ENCODE measurements at places on chromosomes 11 and 22.
A peak's percentile ranks its signal among the peaks of the same experiment; 100 is the strongest.

DNA sequence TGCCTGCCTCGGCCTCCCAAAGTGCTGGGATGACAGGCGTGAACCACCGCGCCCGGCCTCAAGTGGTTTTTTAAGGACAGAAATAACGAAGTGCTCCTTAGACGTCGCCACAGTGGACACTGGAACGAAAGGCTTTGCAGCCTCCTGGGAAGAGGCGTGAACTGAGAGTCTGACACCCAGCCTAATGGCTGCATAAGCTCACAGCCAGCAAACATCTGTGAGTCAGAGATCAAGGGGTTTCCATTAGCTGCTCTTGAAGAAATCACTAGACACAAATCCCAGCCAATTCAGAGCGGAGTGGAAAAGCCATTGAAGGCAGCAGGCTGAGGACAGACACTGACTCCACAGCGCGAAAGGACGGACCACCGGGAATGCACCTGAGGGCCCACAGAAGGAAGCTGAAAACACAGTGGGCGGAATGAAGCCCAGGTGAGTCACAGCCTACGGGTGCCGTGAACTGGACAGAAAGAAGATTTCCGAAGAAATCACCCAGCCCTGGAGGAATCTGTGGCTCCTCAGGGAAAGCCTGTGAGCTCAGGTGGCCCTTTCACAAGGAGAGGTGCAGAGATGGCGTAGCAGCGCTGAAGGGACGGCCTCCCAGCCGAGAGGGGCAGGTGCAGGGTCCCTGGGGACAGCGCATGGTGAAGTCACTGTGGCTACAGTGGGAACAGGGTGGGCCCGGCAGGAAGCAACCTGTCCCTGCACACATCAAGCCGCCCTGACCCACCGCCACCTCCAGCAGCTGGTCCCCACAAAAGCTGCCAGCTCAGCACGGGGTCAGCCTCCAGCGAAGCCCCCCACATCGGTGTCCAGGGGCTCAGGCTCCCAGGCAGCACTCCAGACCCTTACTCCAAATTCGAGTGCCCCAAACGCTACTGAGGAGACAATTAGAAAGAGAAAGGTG, 11.6 kb downstream of the LMNTD2 start:
- DNase-seq, result no peak

DNA sequence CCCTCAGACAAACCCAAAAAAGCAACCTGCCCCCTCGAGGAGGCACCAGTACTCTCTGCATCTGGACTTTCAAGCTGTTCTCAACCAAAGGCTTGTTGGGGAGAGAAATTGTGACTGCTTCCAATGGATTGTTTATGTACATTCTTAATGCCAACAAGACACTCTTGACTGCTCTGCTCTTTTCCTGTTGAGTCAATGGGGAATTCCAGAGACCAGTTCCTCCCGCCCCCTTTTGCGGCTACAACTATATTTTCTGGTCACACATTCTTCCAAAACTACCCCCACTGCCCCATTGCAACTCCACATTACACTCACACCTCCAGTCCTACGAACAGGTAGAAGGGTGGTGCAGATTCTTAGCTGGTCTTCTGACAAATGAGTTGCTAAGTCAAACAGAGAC, 187.0 kb downstream of the DSCAML1 start:
- no peak for DNase-seq

GRCh38 chr11:111370902-111371578, 8.0 kb downstream of the POU2AF1 start:
- no peak for DNase-seq

DNA sequence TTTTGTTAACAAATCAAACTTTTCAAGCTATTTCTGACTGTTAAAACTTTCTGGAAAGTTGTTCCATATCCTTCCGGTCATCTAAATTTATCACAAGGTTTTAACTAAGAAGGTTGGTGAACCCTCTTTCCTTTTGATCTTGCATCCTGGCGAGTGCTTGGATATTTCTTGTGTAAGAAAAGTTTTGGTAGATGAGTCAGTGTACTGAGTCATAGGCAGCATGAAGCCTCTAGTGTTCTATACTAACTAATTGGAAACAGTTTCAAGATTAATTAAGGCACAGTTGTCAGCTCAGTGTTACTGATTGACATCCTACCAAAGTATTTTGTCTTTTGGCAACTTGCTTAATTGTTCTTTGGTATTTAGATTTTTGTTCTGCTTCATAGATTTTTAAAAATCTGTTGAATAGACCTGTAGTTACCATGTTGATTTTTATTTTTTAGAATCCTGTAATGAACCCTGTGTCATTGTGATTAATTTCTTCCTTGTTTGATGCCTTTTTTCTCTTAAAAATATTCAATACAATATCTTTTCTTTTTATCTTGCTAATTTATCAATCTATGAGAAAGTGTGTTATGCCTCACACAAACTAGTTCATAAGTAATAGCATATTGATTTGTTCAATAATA, 38.0 kb downstream of the METTL15 start:
- no peak for DNase-seq

DNA sequence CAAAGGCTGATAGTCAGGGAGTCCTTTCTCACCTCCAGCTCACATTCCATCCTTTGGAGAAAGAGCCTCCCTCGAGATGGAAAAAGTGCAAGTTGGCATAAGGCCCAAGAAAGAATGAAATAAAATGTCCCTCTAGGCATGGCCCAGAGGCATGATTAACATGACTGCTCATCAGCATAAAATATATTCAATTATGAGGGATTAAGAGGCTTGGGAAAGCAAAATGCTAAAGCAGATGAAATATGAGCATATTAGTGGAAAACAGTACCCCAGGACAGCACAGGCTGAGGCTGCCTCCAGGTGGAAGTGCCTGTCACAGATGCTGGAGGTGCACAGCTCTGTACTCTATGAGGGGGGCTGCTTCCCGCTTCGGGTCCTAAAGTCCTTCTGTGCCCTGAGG, 347.8 kb upstream of the PLET1 start:
- DNase-seq, result no peak

GRCh38 chr11:119800171-119800570, 71.2 kb upstream of the NECTIN1 start:
- DNase-seq, result no peak

- DNase-seq, result no peak
These were observed 3.6 kb upstream of the SLC15A3 start for GRCh38 chr11:60955571-60955970.

GRCh38 chr11:131656179-131656838, 285.9 kb downstream of the NTM start:
- no peak for DNase-seq

GRCh38 chr22:21632237-21632895, at the start of gene CCDC116:
CCDC116 (plus strand) TSS chr22:21632760; CDS start chr22:21633182, 422 bp downstream.
- peak; percentile 79 for DNase-seq

DNA sequence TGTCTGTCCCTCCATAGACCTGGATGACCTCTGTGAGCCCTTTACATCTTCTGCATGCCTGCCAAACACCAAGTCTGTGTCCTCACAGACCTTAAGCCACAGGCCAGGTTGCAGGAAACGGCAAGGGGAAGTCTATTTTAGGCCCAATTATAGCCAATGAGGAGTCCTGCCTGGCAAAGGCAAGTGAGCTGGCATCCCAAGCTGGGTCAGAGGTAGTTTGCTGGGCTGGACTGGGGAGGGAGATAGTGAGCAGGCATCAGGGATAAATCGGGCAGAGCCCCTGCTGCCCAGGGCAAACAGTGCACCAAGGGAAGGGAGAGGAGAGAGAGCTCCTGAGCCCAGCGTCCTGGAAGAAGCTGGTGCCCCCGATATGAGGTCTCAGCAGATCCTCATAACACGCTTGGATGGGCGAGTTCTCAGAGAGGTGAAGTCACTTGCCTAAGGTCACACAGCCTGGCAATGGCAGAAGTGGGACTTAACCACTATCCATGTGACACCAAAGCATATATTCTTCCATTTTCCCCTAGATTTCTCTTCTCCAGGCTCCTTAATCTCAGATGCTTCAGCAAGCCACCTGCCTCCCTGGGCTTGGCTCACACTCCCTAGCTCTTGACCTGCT, 3.7 kb upstream of the RELT start:
- no peak for DNase-seq

GRCh38 chr11:43285826-43286225, 26.0 kb upstream of the API5 start:
- no peak for DNase-seq

Data from central memory CD4-positive, alpha-beta T cell (primary cell).